DMS53 (cell line): ENCODE measurements at places on chromosomes 2 and 18.

GRCh38 chr2:12303181-12304030 lies 413.3 kb upstream of the TRIB2 start:
- DNase-seq, result peak; percentile 79

- DNase-seq, result peak; percentile 32
These were observed 48.1 kb downstream of the MAIP1 start for GRCh38 chr2:200003444-200003843.

DNA sequence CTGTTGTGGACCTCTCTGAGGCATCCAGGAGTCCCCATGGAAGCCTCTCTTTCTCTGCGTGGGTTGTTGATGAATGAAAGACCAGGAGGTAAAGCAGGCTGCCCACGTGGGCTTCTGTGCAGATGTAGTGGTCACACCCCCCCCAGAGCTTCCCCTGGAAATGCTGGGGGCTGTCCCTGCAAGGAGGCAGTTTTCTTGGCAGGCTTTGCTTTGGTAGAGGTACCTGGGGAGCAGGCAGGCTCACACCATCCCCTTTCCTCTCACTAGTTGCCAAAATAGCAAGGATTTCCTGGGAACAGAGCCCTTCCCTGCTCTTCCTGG lies 97.6 kb upstream of the MAP3K20 start:
- DNase-seq, result no peak

DNA sequence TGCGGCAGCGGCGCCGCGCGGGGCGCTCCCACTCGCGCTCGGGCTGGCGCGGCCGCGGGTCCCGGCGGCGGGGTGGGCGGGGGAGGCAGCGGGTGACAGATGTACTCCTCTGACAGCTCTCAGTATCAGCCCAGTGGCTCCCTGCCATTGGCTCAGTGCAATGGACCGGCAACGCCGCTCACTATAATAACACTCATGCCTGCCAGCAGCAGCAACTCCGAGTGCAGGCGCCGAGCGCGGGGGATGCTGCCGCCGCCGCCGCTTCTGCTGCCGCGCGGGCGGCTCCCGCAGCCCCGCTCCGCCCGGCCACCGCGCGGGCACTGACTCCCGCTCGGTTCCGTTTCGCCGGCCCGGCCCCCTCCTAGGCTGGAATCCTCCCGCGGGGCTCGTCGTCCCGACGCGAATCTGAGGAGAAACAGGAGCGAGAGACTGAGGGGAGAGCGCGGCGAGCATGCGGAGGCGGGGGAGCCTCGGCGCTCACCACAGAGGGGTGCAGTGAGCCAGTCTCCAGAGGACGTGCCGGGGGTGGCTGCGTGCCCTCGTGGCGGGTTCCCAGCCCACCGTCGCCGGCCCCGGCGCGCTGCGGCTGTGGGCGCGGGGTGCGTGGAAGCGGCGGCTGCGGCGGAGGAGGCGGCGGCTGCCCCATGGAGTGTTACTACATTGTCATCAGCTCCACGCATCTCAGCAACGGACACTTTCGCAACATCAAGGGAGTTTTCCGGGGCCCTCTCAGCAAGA lies at the start of gene ZNF804A:
Gene ZNF804A (plus strand): TSS at position 214 of the 738 bp plus-strand sequence. CDS start 431 bp downstream, at position 645.
- peak; percentile 89 for DNase-seq

GRCh38 chr2:88637464-88637863 lies 10.2 kb upstream of the EIF2AK3 start:
- DNase-seq, result no peak
